ENCODE measurements at places on chromosomes 2 and 18. TPM values are rescaled to one million over a fixed set of nuclear protein-coding genes. Genes with fewer than 3 reads are reported as not detected.

- no peak for DNase-seq
These were observed 18.6 kb downstream of the LYPD1 start for GRCh38 chr2:132651115-132652045.

GRCh38 chr2:189091253-189091652 lies 88.3 kb downstream of the COL5A2 start:
- DNase-seq = no peak

DNA sequence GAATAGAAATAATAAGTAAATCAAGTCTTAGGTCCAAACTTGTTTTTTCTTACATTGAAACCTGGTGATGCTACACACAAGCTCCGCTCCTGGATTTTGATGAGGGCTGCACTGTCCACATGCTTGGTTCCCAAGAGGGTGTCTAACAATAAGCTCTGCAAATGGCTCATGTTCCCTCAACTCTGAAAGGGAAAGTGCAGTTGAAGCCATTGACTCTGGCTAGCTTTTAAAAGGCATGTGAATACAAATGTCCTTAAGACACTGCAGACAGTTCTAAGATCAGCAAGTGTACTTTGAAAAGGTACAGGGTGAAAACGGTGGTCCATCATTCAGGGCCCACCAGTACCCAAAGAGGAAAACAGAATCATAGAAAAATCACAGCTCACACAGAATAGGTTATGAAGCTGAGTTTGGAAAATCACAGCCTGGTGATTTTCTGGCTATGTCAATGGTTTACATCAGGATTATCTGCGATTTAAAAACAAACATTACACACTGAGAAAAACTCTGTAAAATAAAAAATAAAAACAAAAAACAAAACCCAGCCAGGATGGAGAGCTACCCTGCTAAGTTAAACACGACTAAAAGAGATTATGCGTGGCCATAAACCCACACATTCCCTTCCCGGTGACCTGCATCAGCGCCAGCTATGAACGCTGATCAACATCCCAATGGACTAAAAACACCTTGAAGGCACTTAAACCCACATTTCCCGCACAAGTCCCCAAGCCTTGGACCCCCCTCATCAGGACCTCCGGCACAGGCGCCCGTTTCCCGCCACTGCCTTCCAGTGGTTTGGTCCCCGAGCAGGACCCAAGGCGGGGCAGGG lies 554 bp downstream of the PFN4 start:
- DNase-seq = no peak

GRCh38 chr2:219967247-219968245 lies 340.1 kb downstream of the SLC4A3 start:
- no peak for DNase-seq

DNA sequence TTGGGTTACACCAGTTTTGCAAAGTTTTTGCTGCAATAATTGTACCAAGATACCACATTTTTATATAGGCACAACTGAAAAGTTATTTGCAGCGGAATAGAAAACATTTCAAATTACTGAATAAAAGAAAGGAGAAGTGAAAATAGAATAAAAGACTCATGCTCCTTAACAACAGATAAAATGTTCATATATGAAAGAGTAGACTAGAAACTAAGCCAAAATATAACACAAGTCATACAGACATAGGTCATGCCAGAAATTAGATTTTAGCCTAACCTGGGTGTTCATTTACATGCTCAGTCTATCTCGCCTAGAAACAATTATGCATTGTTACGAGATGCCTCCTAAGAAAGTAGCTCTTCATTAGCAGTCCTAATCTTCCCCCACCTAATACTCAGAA lies 16.4 kb upstream of the MAP3K20 start:
- no peak for DNase-seq

- no peak for DNase-seq
These were observed 14.8 kb upstream of the REEP1 start for GRCh38 chr2:86352137-86352726.

- DNase-seq = no peak
These were observed 17.3 kb upstream of the ME2 start for GRCh38 chr18:50861617-50862016.

DNA sequence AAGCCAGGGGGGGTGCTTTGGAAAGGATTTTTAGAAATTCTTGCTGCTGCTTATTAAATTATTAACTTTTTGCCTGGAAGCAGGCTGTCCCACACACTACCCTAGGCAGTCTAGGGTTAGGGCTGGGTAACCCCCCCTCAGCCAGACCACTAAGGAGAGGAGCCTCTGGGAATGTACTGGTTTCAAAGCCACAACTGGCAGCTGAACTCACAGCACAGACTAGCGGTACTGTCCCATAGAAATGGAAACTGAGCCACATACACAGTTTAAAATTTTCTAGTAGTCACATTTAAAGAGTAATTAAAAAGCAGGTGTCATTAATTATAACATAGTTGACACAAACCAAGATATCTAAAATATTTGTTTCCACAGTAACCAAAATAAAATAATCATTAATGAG lies 50.1 kb downstream of the SPRED2 start:
- DNase-seq = no peak

DNA sequence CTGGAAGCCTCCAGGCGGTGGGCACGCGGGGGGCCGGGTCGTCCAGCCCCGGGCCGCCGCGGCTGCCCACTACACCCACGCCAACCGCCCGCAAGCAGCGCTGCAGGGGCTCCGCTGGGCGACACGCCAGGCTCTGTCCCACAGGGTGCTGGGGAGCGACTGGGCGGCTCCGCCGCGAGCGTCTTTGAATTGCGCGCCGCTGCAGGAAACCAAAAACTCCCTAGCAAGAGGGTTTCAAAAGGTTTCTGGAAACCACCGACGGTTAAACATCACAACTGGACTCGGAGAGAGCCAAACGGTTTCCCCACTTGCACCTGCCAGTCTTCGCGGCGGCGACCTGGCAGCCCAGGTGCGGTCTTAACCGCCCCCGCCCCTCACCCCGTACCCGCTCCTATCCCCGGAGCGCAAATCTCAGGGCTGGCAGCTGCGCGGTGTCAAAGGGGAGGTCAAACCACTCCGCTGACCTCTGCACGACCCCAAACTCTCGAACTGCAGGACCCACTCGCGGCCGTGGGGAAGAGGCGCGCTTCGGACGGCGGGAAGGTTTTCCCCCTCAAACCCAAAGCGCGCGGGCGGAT lies 1.0 kb downstream of the CXCR4 start:
- DNase-seq = no peak

GRCh38 chr18:51479736-51480135 lies 282.3 kb upstream of the MEX3C start:
- no peak for DNase-seq

GRCh38 chr2:37020887-37021796 lies 54.8 kb upstream of the STRN start:
- DNase-seq = no peak

- DNase-seq = no peak
These were observed 60.9 kb upstream of the RTN4 start for GRCh38 chr2:55111230-55111569.

DNA sequence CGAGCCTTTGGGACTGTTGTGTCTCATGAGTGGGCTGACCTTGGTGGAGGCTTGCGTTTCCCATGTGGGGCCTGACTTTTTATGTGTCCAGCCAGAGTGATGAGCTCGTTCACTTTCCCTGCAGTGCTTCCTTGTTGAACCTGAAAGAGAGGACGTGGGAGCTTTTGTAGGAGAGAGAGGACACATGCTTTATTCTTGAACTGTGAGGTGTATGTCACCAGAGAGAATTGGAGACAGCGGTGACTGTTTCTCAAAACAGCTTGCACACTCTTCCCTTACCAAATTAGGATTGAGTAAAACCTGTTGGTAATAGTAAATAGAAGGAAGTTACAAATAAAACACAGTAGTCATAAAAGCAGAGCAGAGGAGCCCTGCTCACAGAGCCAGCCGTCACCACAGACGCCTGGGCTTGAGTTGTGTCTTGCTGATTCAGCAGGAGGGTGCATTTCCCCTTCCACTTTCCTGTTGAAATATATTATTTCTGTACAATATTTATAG lies 60.7 kb downstream of the INPP4A start:
- DNase-seq = no peak

DNA sequence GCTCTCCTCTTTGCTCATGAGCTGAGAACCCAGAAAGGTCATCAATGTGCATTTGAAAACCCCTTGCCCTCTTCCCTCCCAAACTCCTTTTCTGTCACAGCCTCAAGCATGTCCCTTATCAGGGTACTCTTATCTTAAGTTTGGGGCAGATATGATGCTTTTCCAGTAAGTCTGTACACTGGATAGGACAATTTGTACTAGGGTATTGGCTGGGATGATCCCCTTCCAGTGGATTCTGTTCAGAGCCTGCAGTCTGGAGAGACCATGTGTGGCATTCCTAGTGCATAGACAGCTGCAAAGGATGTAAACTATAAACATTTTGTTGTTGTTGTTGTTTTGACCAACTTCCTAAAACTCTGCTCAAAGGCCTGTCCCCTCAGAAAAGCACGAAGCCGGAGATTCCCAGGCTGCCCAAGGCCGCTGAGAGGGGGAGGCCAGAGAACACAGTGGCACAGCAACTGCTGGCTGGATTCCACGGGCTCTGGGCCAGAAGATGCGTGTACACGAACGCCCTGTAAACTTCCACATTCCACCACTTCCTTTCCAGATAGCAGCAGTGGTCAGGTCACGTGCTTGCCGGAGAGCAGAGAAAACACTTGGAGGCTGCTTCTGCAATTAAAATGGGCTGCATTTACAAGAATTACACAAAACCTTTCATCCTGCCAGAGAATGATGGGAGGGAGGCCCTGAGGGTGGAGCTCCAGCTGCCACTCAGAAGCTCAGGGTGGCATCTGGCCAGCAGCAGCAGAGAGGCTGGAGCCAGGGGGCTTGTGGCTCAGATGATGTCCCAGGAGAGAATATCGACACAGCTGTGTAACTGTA lies 42.1 kb downstream of the BMP10 start:
- peak; percentile 96 for DNase-seq

GRCh38 chr2:223054193-223054781 lies 2.3 kb downstream of the KCNE4 start:
- DNase-seq = no peak

LRRTM1 gene
- total RNA-seq = 1.3 TPM

CLEC4F gene
- 0.56 TPM for total RNA-seq

APCDD1 gene
- total RNA-seq = 206 TPM

MOGAT1 gene
- not detected for total RNA-seq

ELAC1 gene
- total RNA-seq = 8.4 TPM

IL37 gene
- total RNA-seq = not detected

LIPG gene
- 1.3 TPM for total RNA-seq

UPP2 gene
- not detected for total RNA-seq

CNTNAP5 gene
- total RNA-seq = not detected

GRHL1 gene
- total RNA-seq = 3.4 TPM

EDAR gene
- not detected for total RNA-seq
